Activated naive CD8-positive, alpha-beta T cell treated with anti-CD3 and anti-CD28 coated beads, Interleukin-2, amount 50 U/mL, for 24 hours (primary cell): ENCODE measurements at places on chromosomes 13 and 19.

DNA sequence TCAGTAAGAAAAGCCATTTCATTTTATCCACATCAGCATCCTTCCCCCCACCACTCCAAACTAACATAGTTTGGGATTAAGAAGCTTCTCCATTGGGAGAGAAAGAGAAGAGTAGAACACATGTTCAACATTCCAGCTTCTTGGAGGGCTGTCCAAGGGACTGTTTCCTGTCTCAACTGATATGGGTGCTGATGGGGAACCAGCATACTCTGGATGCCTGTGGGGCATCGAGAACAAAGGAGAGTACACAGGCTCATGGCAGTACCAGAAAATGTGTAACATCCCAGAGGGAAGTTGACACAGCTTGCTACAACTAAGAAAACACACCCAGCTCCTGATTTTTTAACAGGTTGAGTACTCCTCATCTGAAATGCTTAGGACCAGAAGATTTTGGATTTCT is 24.7 kb downstream of the SUCLA2 start:
- DNase-seq: no peak

DNA sequence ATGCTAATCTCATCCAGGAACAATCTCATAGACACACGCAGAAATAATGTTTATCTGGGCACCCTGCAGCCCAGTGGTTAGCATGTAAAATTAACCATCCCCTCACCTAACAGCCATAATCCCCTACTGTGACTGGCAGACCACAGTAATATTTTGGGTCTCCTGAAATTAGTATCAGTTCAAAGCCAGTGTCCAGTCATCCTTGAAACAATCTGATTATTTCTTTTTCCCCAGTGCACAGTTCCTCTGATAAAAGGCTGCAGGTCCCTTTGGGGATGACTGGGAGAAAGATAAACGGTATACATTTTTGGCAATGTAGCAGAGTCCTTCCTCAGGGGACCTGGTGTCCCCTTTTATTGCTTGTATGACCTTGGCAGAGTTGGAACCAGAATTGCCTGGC is 50.4 kb upstream of the CYSLTR2 start:
- no peak for DNase-seq

DNA sequence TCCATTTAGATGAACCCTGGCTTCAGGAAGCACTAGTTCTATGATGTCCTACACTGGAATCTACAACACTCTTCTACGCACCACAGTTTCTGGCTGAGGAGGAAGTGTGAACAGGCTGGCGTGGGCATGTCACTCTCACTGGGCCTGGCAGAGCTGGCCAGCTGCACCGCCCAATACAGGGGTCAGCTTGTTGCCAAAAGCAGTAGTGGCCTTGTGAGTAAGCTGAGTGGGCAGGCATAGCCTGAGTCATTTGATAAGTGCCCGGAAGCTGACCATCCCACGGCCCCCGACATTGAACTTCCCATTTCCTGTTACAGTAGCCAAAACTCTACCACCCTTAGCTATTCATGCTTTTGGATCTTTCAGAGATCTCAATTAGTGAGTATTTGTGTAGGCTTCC is 240.9 kb upstream of the SERP2 start:
- DNase-seq: no peak

- no peak for DNase-seq
These were observed at the start of gene FCER2 for GRCh38 chr19:7701654-7702457. TSS of gene FCER2 (minus strand) at chr19:7702131. CDS start at chr19:7699760, 2,371 bp downstream.
